ENCODE measurements at places on chromosomes 3 and 15.

GRCh38 chr3:37694284-37694675 lies 167.4 kb upstream of the CTDSPL start:
- no peak for DNase-seq

- DNase-seq: no peak
Observed at GRCh38 chr15:90326441-90326840, 25.6 kb upstream of the ZNF774 start.

DNA sequence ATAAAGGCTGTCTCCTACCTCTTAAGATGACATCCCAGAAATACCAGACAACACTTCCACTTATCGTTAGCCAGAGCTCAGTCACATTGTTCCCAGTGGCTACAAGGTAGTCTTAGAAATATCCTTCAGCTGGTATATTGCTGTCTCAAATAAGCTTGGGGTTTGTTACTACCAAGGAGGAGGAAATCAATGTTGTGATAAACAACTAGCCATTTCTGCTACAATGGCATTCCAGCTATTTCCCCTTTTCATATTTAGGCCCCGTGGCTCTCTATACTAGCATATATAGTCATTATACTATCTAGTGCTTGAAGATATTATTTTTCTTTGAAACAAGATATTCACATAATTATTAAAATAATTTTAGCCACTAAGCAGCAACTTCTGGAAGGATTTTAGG lies 56.5 kb downstream of the VPS8 start:
- DNase-seq: no peak

- DNase-seq: no peak
Observed at GRCh38 chr3:31777092-31777491, 204.0 kb downstream of the OSBPL10 start.

DNA sequence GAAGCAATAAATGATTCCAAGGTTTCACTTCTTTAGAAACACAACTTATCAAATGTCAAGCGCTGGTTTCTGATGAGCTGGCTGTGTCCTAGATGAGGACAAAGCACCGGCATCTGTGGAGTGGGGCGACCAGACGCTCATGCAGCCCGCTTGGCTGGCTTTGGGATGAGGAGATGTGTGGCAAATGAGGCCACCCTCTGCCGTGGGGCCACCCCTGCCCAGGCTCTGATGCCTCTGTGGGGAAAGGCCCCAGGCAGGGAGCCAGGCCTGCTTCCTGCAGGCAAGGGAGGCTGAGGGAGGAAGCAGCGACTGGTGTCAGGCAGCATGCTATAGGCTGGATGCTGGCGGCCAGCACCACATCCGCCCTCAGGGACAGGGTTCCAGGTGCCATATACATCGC lies 102.9 kb downstream of the HERC2 start:
- no peak for DNase-seq

GRCh38 chr3:74267588-74268184 lies 346.8 kb downstream of the CNTN3 start:
- DNase-seq: no peak

- no peak for DNase-seq
Observed at GRCh38 chr15:91974321-91974720, 120.8 kb downstream of the SLCO3A1 start.

Measured in SW 1271 (cell line).